Caudate nucleus (tissue), 63 donors: ENCODE measurements at places on chromosomes 2 and 18.

- DNase-seq, result no peak
Observed at GRCh38 chr18:44602380-44602779, 78.3 kb upstream of the SETBP1 start.

GRCh38 chr18:74284191-74284979 is 7.4 kb downstream of the CYB5A start:
- no peak for DNase-seq

- DNase-seq, result no peak
Observed at GRCh38 chr18:58449464-58449863, 179.4 kb downstream of the ALPK2 start.

DNA sequence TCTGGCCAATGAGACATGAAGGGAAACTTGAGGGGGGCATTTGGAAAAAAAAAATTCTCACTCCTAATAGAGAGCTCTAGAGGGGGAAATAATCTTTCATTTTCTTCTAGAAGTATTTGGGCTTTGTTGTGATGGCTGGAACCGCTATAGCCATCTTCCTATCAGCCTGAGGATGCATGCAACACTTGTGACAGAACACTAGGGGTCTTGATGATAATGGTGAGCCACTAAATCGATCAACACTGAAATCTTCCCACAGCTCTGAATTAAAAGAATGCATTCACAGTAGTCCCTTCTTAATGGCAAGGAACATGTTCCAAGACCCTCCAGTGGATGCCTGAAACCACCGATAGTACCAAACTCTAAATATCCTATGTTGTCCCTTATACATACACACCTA is 325.3 kb downstream of the LNPK start:
- no peak for DNase-seq

DNA sequence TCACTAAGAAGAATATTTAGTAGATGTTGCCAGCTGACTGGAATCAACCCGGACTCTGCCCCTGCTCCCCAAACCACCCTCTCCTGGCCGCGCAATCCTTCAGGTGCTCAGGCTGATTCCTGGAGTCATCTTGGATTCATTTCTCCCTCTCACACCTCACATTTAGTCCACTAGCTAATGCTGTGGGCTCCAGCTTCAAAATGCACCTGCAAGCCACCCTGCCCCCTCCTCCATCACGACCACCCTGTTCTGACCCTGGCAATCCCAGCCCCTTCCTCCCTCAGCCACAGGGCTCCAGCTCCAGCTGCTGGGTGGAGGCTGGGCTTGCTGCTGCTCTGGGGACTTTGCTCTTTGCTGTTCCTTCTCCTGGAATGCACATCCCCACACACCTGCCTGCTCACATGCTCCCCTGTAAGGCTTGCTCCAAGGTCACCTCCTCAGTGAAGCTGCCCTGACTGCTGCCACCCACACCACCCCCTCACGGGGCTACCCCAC is 61.3 kb upstream of the SH3RF3 start:
- DNase-seq, result no peak

GRCh38 chr18:36929601-36930000 is 100.7 kb downstream of the KIAA1328 start:
- DNase-seq, result no peak

DNA sequence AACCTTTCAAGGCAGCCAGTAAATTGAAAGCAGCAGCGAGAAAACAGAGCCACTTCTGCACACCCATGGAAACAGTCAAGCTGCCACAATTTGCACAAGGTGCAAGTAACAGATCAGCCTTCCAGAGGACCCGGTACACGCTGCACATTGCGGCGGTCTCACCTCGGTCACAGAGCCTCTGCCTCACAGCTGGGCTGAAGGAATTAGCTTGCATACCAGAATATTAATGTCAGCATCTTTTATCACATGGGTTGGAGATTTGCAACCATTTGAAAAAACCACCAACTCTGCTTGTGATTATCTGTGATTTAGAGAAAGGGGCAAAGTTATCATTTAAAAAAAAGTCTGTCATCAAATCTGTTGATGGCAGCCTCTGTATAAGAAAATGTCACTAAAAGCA is 330.5 kb upstream of the TCF4 start:
- DNase-seq, result no peak

GRCh38 chr18:73750052-73750451 is 397.6 kb downstream of the FBXO15 start:
- no peak for DNase-seq

GRCh38 chr2:46131-46470 is 204 bp downstream of the FAM110C start:
- no peak for DNase-seq

GRCh38 chr18:58953627-58954026 is 89.0 kb downstream of the ZNF532 start:
- peak; percentile 13 for DNase-seq

DNA sequence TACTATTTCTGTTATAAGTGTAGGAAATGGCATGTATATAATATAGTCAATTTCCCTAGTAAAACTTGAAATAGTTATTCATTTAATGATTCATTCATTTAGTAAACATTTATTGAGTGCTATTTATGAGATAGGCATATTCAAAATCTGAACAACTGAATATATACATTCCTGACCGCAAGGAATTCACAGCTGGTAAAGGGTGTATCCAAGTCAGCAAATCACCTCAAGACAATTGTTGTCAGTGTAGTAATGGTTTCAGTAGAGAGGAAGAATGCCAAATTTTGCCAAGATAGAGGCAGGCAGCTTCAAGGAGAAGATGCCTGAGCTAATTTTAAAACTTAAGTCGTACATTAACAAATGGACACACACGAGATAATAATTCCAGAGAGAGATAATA is 89.8 kb upstream of the CHST9 start:
- DNase-seq, result no peak

GRCh38 chr18:76349067-76349715 is 145.9 kb downstream of the ZNF516 start:
- peak; percentile 54 for DNase-seq

GRCh38 chr2:160931531-160931930 is 228.7 kb upstream of the TANK start:
- no peak for DNase-seq
